ENCODE measurements at places on chromosomes 4 and X. TPM values are rescaled to one million over a fixed set of nuclear protein-coding genes. Genes with fewer than 3 reads are reported as not detected.

PALLD gene
- 705 TPM for total RNA-seq

DNA sequence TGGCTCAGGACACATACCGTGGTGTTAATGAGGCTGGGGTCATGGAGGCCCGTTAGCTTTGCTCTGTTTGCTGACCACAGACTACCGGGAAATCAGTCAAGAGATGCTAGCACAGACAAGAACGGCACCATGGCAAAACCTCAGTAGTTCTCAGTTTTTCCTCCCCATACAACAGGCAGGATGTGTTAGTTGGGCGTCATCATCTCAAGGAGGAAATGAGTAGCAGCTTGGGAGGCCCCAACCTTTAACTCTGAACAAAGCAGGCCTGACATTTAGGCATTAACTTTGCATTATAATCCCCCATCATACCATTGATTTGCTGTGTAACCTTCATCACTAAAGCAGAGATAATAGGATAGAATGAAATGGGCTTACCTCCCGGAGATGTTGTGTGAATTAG lies 714.2 kb downstream of the RPA4 start:
- no peak overlapping the region for H3K27ac ChIP-seq
- no peaks in the 10 kb centered on the region for H3K27me3 ChIP-seq
- H3K4me1 ChIP-seq: no peaks in the 10 kb centered on the region
- H3K4me3 ChIP-seq: no peak overlapping the region
- no peaks in the 10 kb centered on the region for H3K36me3 ChIP-seq
- no peak for DNase-seq

L1CAM gene
- 18.3 TPM for total RNA-seq

CCDC120 gene
- total RNA-seq: 3.6 TPM

SSX2 gene
- total RNA-seq: not detected
